ENCODE measurements at places on chromosomes 5 and 9. TPM values are rescaled to one million over a fixed set of nuclear protein-coding genes. Genes with fewer than 3 reads are reported as not detected.
A peak's percentile ranks its signal among the peaks of the same experiment; 100 is the strongest.

PCDHA7 gene
- total RNA-seq = 0.10 TPM

ETF1 gene
- total RNA-seq = 96.2 TPM

GDF9 gene
- 0.64 TPM for total RNA-seq

TRIM7 gene
- total RNA-seq = 6.8 TPM

GPRIN1 gene
- total RNA-seq = 2.1 TPM

TMEM267 gene
- 7.3 TPM for total RNA-seq

PARP8 gene
- 6.7 TPM for total RNA-seq

IL4 gene
- total RNA-seq = not detected

PCDHB16 gene
- 0.17 TPM for total RNA-seq

ESM1 gene
- total RNA-seq = not detected

- DNase-seq = no peak
Measured at GRCh38 chr5:54009357-54009756, 301.0 kb downstream of the ARL15 start.

DNA sequence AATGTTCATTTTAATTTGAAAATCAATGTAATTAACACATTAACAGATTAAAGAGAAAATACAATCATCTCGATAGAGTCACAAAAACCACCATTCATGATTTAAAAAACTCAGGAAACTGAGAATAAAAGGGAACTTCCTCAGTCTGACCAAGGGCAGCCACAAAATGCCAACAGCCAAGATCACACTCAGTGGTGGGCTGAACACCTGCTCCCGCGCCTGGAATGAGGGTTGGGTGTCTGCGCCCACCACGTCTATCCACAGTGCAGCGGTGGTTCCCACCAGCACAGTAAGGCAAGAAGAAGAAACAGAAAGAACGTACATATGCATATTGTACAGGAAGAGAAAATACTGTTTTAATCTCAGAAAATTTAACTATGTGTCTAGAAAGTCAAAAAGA lies 11.7 kb upstream of the NSMF start:
- DNase-seq = no peak

- DNase-seq = no peak
Measured at GRCh38 chr9:83284746-83285145, 221.8 kb upstream of the RASEF start.

DNA sequence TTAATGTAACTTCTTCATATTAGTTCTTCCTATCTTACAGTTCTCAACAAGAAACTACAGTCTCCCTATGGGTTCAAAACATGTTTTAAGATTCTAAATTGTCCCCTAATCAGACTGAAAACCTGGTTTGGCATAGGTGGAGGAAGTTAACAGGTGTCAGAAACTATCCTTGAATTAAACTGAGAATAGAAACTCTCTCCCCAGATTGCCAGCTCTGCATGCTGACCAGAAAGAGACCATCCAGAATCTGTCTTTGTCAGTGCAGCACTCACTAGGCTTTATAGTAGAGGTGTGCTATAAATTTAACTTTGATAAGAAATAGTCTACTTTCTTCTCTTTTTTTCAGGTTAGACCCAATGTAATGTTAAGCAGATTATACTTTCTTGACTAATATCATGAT lies 63.8 kb downstream of the BNC2 start:
- no peak for DNase-seq

GRCh38 chr5:1463326-1464095 lies 18.3 kb upstream of the SLC6A3 start:
- DNase-seq = no peak

DNA sequence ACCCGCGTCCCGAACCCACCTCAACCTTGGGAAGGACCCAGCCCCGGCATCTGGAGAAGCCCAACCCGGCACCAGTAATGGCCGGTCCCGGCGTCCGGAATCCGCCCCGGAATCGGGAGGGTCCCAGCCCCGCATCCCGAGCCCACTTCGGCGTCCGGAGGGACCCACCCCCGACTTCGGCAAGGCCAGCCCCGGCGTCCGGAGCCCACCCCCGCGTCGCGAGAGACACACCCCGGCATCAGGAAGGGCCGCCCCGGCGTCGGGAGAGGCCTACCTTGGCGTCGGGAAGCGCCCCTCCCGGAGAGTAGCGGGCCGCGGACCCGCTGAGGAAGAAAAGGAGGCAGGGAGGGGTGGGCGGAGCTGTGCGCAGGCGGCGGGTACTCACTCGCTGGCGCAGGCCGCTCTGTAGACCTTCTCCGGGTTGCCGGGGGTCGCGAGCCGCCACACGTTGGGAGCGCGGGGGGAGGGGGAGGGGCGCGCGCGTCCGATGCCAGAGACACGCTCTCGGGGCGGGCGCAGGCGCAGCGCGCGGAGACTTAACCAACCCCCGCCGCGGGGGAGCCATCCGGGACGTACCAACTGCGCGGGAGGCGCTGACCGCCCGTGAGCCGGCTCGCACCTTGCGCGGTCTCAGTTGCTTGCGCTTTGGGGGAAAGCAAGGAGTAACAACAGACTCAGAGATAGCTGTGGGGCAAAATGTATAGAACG lies at the start of gene UIMC1:
UIMC1 (minus strand) TSS at position 515 of the 708 bp plus-strand sequence. CDS start 24,164 bp downstream, outside the sequence.
- peak; percentile 95 for DNase-seq

DNA sequence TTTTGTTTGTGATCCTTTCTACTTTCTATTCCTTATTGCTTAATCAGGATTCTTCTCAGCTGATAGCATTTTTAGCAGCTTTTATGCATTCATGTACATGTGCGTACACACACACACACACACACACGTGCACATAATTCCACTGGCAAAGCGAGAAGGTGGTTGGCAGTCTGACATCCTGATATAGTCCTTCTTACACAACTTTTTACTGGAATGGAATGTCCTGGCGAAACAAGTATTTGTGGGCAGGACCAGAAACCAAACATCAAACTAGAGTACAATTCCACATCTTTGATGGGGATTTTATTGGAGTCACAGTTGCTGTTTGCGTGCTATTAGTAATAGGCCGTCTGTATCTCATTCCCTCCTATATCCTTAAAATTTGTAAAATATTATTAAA lies 356.5 kb downstream of the CCDC171 start:
- no peak for DNase-seq

DNA sequence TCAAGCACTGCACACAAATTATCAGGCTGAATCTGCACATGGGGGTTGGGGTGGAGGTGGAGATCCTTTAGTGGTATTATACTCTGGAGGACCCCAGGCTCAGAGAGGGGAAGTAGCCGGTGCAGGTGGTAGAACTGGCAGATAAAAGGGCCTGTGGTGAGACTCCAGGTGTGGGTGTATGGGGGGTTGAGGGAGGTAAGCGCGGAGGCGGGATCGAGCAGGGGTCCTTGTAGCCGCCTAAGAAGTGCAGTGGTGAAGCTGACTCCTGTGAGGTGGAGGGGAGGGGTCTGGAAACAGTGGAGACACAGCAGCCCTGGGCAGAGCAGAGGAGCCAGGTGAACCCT lies 841 bp downstream of the ACSL6 start:
- no peak for DNase-seq

GRCh38 chr5:118551716-118552115 lies 436.6 kb downstream of the DTWD2 start:
- DNase-seq = no peak

DNA sequence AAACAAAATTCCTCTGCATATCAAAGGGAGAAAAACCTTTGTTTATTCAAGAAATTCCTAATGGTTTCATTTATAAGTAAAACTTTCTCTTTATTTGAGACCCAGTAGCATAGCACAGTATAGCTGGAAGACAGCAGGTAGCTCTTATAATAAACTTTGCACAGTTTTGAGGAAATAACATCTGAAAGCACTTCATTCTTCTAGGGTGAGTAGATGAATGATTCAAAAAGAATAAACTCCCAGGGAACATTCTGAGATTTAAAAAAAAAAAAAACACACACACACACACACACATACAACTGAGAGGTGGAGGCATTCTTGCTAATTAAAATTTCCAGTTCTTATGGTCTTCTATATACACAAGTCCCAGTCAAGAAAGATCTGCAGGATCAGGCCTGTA lies 197.3 kb downstream of the BNC2 start:
- no peak for DNase-seq

- DNase-seq = no peak
Measured at GRCh38 chr9:26266146-26266793, 588.0 kb upstream of the TUSC1 start.

- DNase-seq = no peak
Measured at GRCh38 chr9:70003901-70004714, 39.5 kb upstream of the MAMDC2 start.

DNA sequence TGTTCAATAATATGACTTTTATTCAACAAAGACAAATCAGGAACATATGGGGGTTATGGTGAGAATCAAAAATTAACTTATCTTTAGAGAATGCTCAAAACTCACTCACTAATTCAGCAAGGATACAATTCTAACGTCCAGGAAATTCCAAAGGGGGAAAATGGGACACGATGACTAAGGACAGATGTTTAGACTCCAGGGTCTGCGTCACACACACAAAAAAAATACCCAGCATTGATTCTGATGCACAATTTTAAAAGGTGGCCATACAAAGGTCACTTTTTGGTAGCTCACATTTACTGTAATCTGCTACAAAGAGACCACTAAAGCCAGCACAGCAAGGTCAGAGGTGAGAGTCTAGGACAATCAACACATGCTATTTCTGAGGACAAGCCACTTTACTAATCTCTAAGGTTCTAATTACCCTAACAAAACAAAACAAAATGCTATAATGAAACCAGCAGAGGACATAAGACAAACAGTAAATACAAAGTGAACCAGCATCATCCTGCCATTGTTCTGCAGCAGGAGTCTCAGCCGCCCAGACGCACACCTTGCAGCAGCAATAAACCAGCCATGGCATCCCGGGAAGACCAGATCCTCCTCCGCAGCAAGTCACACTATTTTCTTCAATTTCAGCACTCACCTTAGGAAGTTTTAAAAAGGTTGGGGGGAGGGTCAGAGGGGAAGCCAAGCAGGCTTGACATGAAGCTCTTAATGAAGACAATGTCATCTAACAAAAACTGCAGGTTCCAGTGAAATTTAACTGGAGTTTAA lies 57.8 kb downstream of the TTC39B start:
- no peak for DNase-seq

- no peak for DNase-seq
Measured at GRCh38 chr5:137954131-137954879, 65.0 kb downstream of the PKD2L2 start.

DNA sequence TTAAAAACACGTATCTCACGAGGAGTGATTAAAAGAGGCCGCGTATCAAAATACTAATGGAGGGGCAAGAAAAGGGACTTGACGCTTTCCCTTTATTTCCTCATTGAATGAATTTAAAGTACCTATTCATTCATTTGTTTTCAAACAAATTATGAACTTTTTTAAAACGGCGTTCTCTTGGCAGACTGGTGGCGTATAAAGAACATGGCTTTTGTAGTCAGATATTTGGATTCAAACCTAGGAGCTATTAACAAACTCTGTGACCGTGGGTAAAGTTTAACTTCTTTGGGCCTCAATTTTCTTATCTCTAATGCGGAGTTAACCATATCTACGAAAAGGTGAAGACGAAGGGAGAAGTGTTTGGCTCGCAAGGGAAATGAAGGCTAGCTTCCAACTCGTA lies 876 bp downstream of the CAAP1 start:
- no peak for DNase-seq

GRCh38 chr9:136377341-136378169 lies 4.1 kb upstream of the CARD9 start:
- no peak for DNase-seq

DNA sequence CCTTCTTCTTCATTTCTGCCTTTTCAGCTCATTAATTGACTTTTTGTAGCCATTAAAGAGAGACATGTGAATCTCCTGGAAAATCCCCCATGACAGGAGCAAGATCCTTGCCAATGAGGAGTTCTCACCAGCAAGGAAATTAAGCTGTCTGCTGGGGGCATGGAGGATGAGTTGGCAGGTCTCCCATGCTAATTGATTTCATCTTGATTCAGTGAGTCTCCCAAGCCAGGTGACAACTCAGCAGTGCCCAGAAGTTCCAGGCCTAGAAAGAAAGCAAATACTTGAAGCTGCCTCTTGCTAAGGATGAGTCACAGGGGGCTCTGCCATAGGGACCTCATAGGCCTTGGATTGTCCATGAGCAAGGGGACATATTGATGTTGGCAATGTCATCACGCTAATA lies 30.0 kb upstream of the ADRA1B start:
- DNase-seq = no peak

- DNase-seq = no peak
Measured at GRCh38 chr5:30871196-30871595, 322.3 kb upstream of the CDH6 start.

- no peak for DNase-seq
Measured at GRCh38 chr5:14591548-14591947, 10.0 kb downstream of the OTULINL start.

DNA sequence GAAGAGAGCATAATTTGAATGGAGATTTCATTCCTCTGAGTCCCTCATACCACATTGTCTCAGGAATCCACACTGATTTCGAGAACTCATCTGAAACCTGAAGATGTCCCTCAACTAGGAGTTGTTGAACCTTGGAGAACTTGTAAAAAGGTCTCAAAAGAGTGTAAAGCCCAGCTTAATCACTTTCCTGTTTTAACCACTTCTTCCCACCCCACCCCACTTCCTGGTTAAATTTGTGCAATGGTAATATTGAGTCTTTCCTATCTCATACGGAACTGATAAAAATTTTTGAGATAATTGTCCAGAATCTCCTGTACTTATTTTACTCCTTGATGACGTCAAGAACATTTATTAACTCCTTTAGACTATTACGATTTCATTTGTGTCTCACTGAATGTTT lies 240.7 kb downstream of the ARRDC3 start:
- no peak for DNase-seq

GRCh38 chr5:121967187-121967586 lies 5.4 kb downstream of the SRFBP1 start:
- no peak for DNase-seq

DNA sequence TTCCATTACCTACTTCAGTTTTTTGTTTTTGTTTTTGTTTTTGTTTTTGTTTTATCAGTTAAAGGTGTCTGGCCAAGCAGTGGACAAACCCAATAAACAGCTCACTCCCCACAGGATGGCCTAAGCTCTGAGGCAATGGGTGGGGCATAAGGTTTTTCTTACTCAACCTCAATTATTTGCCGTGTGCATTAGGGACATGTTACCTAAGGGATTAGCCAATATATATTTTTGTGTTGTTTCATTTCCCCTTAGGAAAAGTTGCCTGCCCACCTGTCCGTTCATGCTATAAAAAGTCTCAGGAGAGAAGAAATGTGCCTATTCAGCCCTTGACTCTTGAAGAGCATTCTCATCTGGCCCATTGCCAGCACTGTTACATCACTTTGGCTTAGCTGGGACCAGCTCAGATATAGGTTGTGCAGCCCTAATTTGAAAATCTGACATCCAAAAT lies 7.3 kb downstream of the SH3RF2 start:
- DNase-seq = peak; percentile 61

GRCh38 chr5:170809551-170809950 lies 26.0 kb downstream of the GABRP start:
- no peak for DNase-seq

DNA sequence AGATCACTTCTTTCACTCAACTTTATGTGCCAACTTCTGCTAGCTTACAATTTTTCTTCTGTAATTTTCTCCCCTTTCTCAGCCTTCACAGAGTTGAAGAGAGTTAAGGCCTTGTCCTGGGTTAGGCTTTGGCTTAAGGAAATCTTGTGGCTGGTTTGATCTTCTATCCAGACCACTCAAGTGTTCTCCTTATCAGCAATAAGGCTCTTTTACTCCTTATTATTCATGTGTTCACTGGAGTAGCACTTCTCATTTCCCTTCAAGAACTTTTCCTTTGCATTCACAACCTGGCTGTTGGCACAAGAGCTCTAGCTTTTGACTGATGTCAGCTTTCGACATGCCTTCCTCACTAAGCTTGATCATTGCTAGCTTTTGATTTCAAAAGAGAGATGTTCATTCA lies 86.9 kb upstream of the ALDH1B1 start:
- DNase-seq = no peak

GRCh38 chr5:142322747-142323479 lies 1.9 kb downstream of the SPRY4 start:
- DNase-seq = no peak

All from colonic mucosa (tissue), 4 donors.